ENCODE measurements at places on chromosomes 11 and 22.

- no peak for DNase-seq
Observed at GRCh38 chr22:19831016-19831415, 23.7 kb downstream of the GNB1L start.

DNA sequence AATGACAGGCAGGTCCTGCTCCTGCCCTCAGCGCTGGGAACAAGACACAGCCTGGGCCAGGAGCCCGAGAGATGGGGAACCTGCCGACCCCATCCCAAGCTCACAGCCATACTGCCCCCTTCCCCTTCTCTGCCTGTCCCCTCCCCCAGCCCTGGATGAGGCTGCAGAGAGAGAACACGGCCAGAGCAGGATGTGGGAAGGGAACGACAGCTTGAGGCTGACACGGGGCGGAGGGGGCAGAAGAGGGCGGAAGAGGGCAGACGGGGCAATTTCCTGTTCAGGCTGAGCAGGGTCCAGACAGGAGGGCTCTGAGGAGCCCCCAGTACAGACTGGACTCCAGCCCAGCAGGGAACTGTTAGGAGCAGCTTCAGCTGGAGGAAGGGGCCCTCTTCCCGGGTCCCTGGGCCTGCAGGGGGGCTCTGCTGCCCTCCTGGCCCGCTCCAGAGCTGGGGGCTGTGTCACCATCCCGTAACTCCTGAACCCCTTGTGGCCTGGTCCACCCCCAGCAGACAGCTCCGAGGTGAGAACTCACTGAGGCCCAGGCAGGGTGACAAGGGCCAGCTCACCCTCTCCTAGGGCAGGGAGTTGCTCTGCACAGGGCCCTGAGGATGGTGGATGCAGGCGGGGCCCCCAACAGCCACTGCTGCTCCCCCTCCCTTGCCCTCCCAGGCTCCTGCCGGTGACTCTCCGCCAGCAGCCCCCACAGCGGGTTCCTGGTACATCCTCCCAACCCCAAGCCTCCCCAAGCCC lies 5.7 kb downstream of the CTSD start:
- DNase-seq = no peak

GRCh38 chr22:17913801-17914347 lies 110.5 kb downstream of the MICAL3 start:
- DNase-seq = no peak

DNA sequence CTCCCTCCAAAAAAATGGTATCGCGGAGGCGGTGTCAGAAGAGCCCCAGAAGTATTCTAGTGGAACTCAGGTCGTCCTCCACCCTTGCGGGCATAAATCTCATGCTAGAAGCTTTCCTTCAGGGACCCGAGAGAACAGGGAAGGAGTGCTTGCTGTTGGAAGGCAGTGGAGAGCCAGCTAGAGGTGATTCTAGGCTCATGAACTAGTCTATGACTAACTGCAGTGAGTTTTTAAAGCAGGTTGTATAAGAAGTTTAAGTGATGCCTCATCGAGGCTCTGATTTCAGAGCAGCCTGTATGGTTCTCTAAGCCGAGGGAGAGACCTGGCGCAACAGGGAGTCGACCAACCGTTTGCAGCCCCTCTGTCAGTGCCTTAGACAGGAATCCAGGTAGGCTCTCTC lies 85.7 kb downstream of the TBC1D22A start:
- no peak for DNase-seq

DNA sequence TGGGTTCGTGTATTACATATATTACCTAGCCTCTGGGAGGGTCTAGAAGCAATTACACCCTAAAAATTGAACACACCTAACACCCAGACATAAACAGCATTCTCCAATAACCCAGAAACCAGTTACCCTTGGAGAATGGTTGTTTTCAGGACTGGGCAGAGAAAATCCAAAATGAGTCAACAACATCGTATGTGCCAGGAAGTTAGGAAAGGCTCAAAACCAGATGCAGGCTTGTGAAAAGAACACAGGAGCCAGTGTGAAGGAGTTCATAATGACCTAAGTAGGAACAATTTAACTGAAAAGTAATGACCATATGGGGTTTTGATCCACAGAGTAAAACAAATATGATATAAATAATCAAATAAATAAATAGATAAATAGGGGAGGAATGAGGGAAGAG lies 5.1 kb upstream of the CLPB start:
- no peak for DNase-seq

DNA sequence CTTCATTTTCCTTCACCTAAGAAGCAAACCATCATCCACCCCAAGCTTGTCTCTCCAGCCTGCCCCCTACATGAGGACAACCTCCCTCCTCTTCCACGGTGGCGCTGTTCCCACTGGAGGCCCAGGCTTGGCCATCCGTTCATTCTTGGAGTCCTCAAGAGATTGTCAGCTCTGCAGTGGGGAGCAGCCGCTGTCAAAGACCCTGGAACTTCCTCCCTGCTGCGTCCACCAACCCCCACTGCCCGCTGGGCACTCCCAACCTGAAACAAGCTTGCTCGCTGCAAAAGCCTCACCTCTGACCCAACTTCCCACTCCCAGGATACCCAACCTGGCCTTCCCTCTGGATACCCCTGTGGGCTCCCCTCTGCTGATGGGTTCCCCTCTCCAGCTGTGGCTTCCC lies 10.4 kb upstream of the CD81 start:
- DNase-seq = no peak

DNA sequence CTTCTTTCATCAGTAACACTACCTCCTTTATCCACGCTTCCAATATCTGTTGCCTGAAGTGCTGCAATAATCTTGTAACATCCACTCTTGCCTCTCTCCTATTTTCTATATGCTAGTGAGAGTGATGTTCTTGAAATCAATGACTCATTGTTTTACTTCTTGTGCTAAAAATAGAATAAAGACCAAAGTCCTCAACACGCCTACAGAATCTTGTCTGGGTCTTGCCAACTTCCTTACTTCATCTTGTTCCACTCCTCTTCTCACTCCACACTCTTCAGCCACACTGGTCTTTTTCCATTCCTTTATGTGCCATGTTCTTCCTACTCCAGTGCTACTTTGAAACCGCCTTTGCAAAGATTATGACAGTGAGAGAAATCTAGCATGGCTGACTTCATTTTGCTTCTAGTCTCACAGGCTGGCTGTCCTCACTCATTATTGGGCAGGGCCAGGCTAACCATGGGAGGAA lies 136.4 kb downstream of the CCDC81 start:
- DNase-seq = no peak

GRCh38 chr11:8369592-8370205 lies 106.0 kb upstream of the LMO1 start:
- no peak for DNase-seq

DNA sequence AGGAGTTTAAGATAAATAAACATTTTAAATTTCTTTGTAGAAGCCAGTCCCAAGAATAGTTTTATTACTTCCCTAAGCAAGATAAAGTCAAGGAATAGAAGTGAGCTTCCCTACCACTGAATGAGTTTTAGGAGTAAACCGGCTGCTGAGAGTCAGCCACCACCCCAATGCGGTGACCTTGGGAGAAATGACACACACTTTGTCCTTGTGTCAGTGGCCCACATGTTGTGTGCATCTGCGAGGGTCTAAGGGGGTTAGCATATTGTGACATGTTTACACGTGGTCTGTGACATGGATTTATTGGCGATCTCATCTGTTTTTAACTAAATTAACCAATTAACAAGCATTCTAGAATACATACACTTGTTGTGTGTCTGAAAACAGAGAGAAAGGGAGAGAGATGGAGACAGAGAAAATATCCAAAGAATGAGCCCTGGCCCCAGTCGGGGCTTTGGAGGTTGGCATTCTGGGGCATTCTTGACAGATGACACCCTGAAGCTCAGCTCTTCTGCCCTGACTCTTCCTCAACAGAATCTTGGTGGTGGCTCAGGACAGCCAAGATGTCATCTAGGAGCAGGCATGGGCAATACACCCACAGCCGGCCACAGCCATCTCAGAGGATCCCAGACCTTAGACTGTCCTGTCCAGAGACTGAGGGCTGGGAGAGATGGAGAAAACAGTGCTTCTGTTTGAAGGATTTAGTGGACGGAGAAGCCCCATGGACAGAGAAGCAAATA lies 29.7 kb upstream of the TMPRSS4 start:
- DNase-seq = no peak

- DNase-seq = no peak
Observed at GRCh38 chr11:96055706-96056387, 131.9 kb upstream of the MTMR2 start.

DNA sequence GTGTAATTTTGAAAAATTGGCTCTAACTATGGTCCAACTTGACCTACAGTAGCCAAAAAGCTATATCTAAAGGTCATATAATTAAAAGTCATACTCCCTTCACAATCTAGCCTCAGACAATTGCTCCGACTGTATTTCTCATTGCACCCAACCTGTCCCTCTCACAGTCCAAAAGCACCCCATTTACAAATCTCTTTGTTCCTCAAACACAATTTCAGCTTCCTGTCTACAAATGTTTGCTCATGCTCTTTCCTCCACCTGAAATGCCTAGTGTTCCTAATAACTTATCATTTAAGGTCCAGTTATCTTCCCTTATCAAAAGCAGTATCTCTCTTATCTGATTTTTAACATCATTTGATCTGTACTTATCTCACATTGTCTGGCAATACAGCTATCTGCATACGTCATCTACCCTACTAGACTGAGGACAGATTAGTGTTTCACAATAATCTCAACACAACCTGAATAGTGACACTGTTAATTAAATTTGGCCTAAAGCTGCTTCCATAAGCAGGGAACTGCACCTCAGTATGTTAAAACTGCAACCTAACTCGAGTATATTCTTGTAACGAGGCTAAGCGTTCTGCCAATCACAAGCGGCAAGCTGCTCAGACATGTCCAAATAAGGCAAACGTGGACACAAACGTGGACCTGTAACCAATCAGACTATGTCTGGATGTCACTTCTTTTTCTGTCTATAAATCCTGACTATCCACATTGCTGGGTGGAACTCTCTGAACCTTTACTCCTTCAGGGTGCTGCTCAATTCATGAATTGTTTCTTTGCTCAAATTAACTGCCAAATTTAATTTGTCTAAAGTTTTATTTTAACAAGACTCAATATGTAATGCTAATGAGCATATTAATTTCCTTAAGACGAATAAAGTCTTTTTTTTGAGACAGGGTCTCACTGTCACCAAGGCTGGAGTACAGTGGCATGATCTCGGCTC lies 15.9 kb downstream of the PICALM start:
- DNase-seq = no peak

DNA sequence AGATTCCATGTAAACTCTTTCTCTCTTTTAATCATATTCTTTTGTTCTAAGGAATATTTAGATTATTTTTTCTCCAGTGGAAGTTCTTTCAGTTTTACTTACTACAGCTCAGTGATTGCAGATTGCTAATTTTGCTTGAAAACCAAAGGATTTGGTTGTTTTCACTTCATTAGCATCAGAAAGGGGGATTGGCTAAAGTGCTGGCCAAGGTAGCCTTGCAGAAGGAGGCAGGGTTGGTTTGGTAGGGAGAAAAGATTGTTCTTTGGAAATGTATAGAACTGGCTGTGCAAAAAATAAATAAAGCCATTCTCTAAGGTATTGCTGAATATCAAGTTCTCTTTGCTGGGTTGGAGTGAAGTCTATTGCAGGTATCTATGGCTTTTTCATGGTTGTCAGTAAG lies 92.6 kb downstream of the FAT3 start:
- DNase-seq = no peak

DNA sequence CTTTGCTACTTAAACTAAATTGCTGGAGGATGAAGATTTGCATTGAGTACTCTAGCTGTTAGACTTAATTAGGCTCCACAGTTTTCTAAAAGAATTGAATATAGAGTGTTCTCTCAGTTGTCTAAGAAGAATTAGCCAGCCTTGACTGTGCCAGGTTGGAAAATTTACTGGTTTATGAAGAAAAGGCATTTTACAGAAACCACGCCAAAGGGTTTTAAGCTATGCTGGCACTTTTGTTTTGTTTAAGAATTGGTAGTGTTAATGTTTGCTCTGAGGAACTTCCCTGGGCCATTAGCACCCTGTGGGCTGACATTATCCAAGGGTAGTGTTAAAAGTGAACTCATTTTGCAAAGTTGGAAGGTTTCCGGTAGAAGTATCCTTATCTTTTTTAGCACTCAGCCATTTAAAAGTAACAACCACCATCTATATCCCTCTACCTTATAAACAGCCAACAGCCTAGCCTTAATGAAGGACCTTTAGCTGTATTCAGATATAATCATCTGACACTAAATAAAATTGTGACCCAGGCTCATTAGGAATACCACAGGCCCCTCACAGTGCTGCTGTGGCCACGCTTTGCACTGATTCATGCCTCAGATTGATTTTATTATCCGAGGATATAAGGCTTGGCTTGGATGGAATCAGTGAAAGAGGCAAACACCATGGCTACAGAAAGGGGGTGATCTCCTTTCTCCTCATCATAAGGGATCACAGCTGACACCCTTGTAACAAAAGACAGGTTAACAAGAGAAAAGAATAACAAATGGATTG lies 158.9 kb downstream of the NCAM1 start:
- DNase-seq = no peak

DNA sequence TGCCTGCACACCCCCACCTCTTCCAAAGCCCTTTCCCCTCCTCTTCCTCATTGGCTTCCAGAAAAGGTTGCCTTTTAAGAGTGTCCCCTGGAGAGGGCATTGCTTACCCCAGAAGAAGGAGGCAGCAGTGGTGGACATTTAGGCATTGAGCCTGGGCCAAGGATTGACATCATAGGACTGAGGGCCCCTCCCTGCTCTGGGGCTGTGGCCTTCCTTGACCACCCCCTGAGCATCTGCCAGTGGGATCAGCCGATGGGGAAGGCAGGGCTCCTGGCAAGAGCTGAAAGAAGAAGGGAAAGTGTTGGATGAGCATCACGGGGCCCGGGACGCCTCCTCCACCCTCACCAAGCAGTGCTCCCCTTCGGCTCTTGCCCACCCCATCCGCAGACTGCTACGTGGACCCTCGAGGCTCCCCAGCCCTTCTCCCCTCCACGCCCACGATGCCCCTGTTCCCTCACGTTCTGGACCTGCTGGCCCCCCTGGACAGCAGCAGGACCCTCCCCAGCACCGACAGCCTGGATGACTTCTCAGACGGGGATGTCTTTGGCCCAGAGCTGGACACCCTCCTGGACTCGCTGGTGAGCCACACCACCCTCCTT lies 37.4 kb downstream of the ZC3H7B start:
- no peak for DNase-seq

- no peak for DNase-seq
Observed at GRCh38 chr11:70643642-70644041, 245.3 kb downstream of the CTTN start.

DNA sequence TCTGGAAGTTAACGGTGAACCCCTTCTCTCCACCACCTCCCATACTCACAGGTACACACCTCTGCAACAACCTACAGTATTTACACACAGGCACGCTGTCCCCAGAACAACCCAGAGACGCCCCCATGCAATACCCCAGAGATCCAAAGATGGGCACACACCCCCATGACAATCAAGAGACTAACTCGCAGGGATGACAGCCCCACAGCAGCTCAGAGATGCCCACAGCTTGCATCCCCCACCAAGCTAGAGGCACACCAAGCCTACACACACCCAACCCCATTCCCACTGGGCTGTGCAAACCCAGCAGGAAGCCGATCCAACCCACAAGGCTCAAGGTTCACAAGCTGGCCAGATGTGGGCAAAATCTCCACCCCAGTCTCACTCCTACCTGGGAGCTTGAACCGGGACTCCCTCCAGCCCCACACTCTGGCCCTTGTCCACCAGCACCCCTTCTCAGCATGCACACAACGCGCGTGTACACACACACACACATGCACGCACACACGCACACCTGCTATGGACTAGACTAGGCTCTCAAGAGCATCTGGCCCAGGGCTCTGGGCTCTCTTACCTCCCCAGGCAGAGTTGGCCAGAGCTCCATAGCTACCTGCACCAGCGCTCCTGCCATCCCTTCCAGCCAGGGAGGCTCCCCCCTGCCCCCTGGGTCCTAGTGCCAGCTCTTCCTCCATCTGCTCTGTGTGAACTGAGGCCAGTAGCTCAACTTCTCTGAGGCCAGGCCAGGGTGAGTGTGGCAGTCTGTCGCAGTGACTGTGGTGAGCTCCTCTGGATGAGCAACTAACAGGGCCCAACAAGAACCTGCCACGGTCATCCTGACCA lies 11.5 kb downstream of the STARD10 start:
- no peak for DNase-seq

Data from GM06990 (cell line).